ENCODE measurements at places on chromosomes 16 and 17.

DNA sequence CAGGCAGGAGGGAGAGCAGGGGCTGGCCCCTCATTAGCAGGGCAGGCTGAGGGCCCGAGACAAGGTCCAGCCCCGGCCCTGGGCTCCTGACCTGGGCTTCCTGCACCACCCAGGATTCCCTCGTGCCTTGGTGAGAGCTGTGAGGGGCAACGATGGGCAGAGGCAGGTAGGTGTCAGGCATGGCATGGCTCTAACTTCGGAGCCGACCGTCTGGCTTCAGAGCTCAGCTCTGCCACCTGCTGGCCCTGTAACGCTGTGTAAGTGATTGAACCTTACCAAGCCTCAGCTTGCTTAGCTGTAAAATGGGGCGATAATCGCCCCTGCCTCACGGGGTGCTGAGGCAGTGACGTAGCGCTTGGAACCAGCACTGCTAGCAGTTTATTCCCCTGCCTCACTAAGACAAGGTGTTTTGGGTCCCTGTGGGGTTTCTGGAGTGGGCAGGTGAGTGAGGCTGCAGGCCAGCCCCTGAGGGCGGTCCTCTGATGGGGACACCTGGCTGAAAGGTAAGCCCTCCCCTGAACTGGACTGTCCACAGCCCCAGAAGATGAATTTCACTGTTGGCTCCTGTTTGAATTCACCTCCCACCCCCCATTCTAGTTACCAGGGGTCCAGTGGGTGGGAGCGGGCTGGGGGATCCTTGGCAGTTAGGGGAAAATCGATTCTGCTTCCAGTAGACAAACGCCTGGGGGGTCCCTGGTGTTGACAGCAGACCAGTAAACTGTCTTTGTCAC, 184.8 kb upstream of the GSE1 start:
- peak; percentile 56 for DNase-seq

DNA sequence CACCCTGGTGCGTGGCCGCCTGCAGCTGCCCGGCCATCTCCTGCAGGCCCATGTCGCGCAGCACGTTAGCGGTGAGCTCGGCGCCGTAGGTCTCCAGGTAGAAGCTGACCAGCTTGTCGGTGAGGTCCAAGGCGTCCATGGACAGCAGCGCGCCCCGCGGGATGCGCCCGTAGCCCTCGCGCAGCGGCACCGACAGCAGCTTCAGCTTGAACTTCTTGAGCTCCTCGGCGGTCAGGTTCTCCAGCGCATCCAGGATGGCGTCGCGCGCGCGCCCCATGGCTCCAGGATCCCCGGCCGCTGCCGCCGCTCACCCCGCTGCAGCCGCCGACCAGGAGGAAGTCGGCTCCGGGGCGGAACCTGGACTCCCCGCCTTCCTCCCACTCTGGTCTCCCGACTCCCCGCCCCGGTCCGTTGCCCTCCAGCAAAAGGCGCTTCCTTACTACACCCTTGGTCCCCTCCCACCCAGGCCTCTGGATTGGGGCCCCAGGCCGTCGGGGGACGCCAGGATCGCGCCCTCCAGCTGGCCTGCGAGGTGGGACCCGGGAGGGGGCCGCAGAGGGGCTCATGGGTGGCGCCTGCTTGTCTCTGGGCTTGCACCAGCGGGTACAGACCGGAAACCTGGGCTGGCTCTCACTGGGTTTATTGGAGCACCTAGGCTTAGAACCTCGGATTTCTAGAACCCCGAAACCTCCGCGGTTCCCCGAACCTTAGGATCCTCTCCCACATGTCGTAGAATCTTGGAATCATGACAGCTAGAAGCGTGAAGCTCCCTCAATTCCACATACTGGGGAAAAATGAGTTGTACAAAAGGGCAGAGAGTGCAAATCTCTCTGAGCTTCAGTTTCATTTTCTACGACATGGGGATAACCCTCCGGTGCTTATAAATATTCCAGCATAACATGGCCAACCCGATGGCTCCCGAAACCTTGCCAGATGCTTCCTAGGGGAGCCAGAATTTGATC, at the start of gene PYCARD:
Gene PYCARD, minus strand, starts transcription at position 347 of the 962 bp plus-strand sequence. Its CDS starts 70 bp downstream, at position 277.
- peak; percentile 81 for DNase-seq

- no peak for DNase-seq
Observed at GRCh38 chr16:1667271-1667670, 10.8 kb upstream of the JPT2 start.

DNA sequence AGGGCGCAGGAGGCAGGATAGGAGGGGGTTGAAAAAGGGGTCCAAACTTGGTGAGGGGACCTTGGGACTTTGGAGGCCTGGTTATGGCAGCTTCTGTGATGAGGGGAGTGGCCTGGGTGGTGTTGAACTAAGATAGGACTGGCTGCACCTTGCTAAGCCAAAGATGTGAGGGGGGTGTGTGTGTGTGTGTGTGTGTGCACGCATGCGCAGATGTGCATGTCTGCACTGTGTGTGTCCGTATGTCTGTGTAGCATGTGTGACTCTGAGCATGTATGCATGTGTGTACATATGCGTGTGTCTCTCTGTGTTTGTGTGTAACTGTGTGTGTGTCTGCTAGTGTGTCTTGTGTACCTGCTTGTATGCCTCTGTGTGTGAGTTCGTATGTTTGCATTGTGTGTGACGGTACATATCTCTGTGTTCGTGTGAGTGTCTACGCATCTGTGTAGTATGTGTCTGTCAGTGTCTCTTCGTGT, 4.1 kb downstream of the SLC16A5 start:
- DNase-seq: no peak

- no peak for DNase-seq
Observed at GRCh38 chr16:73433731-73434307, 385.9 kb upstream of the ZFHX3 start.

- peak; percentile 23 for DNase-seq
Observed at GRCh38 chr17:8243827-8244226, 4.0 kb downstream of the CTC1 start.

Measured in common myeloid progenitor, CD34-positive (primary cell).